ENCODE measurements at places on chromosomes 7 and 10. TPM values are rescaled to one million over a fixed set of nuclear protein-coding genes. Genes with fewer than 3 reads are reported as not detected.

NOS3 gene
- total RNA-seq: 24.1 TPM

EBLN1 gene
- total RNA-seq: not detected

PRTFDC1 gene
- total RNA-seq: 38.7 TPM

VWC2 gene
- total RNA-seq: 1.9 TPM

POLR2J2 gene
- total RNA-seq: 3.3 TPM

PPP1R3A gene
- total RNA-seq: 0.14 TPM

HMX2 gene
- not detected for total RNA-seq

GLI3 gene
- 16.5 TPM for total RNA-seq

OPALIN gene
- not detected for total RNA-seq

MKI67 gene
- 0.88 TPM for total RNA-seq

ADCYAP1R1 gene
- 22.0 TPM for total RNA-seq

BLVRA gene
- 93.0 TPM for total RNA-seq

C10orf71 gene
- not detected for total RNA-seq

LDB3 gene
- 2.6 TPM for total RNA-seq

GPER1 gene
- 1.3 TPM for total RNA-seq
